DMS 273 treated with DMSO at 0.1 percent for 48 hours (cell line): ENCODE measurements at places on chromosomes 16 and 17.
A peak's percentile ranks its signal among the peaks of the same experiment; 100 is the strongest.

DNA sequence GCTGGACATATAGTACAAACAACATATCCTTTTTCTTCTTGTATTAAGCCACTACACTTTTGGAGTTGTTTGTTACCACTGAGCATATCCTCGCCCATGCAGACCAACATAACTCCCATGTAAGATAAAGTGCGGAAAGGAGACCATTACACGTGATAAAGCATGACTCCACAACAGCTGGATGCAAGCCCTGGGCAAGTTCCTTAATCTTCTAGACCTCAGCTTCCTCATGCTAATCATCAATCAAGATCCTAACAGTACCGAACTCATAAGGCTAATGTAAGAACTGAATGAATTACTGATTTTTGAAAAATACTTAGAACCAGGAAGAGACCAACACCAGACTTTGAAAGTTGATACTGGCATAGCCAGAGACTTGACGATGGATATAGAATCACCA lies 47.0 kb upstream of the GSG1L start:
- DNase-seq = no peak

DNA sequence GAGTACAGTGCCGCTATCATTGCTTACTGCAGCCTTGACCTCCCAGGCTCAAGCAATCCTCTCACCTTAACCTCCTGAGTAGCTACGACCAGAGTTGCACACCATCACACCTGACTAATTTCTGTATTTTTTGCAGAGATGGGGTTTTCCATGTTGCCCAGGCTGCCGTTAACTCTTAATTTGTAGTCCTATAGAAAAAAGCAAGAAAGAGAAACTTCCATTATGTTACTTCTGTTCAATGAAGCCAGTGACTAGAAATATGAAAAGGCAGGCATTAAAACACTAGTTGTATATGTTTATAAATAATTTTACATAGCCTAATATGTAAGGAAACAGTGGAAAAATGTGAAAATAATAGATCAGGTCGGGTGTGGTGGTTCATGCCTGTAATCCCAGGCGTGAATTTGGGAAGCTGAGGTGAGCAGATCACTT lies 9.7 kb downstream of the RAD51C start:
- DNase-seq = no peak

- DNase-seq = no peak
These were observed 37.6 kb downstream of the SALL1 start for GRCh38 chr16:51113236-51114125.

GRCh38 chr17:58281511-58282011 lies 826 bp upstream of the MPO start:
- peak; percentile 15 for DNase-seq

GRCh38 chr17:2140683-2141082 lies 85.8 kb downstream of the HIC1 start:
- no peak for DNase-seq

GRCh38 chr17:80668375-80669148 lies 123.9 kb downstream of the RPTOR start:
- DNase-seq = no peak

GRCh38 chr16:78763821-78764440 lies 664.5 kb downstream of the WWOX start:
- DNase-seq = no peak

DNA sequence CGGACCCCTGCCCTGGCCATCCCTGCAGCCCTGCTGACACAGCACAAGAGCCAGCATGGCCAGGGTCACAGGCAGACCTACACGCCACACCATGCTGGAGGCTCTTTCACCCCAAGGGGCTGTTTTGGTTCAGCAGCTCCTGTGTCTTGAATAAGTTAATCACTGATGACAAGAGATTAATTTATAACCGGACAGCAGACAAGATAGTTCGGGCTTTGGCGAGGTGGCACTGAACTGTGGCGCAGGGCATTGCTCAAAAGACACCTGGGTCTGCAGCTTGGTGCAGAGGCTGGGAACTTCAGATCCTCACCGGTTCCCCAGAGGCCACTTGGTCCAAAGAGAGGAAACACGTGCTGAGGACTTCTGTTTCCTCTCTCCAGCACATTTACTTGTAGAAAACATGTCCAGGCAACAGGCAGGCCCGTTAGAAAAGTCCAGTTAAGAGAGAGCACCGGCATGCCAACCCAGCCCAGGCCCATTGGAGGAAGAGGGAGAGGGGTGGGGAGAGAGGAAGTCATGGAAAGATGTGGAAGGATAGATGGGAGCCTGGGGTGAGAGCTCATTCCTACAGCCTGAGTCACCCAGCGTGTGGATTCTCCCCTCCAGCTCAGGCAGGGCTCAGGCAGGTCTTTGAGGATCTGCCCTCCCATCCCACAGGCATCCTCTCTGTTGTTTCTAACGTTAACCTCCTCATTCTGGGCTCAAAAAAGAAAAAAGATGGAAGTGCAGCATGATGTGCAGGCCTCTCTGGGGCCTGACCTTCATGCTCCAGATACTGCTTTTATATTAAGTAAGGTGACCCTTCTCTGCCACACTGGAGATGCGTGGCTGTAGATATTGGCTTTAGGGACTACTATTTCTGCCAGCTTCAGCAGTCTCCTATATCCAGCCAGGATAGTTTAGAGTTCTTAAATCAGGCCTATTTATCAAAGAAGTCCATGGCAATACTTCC lies 80.0 kb upstream of the HNF1B start:
- no peak for DNase-seq

DNA sequence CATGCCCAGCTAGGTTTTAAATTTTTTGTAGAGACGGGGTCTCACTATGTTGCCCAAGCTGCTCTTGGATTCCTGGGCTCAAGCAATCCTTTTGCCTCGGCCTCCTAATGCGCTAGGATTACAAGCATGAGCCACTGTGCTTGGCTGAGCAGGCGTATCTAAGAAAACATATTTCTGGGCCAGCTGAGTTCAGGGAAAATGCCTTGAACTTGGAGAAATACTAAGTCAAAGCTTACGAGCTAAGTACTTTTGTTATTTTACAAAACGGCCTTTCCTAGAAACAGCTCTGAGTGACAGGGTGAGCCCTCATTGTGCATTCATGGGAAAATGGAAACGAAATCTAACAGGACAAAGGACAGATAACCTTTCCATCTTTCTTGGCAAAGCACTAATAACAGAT lies 24.7 kb downstream of the DNAI2 start:
- DNase-seq = no peak

DNA sequence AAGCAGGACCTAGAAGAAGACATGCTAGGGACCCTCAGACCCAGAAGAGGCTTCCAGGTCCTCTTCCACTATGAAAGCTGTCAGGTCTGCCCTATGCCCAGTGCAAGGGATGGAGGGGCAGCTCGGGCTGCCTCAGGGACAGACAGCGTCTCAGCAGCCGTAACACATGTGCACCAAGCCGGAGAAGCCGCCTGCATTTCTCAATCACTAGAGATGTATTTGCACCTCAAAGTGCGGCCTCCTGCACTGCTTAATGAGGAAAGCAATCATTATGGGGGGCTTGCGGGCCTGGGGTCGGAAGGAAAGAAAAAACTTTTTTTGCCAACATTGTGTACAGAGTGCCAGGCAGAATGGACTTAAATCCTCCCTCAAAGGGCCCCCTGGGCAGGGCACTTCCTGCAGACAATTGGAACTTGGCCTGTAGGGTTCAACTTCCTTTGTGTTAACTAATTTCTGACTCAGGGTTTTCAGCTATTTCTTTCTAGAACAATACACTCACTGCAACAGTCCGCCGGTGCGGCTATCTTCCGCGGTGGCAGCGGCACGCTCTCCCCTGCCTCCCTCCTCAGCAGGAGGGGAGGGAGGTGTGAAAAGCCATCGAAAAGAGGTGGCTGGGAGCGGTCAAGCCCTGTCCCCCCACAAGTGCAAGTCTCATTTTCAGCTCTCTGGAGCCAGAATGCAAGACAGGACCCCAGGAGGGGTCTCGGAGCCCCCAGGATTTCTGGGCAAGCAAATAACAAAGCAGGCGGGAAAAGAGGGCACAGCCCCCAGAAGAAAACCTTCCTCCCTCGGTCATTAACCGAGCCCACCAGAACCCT lies 101.2 kb downstream of the ZNF423 start:
- no peak for DNase-seq

GRCh38 chr17:50206604-50207293 lies 5.3 kb upstream of the COL1A1 start:
- peak; percentile 30 for DNase-seq

GRCh38 chr17:33205552-33205951 lies 87.5 kb downstream of the ASIC2 start:
- DNase-seq = no peak
